ENCODE measurements at places on chromosomes 7 and 10.
A peak's percentile ranks its signal among the peaks of the same experiment; 100 is the strongest.

- DNase-seq, result no peak
Observed at GRCh38 chr7:43460733-43461348, 122.1 kb upstream of the STK17A start.

- DNase-seq, result peak; percentile 47
Observed at GRCh38 chr10:15879058-15879457, 18.8 kb upstream of the MINDY3 start.

DNA sequence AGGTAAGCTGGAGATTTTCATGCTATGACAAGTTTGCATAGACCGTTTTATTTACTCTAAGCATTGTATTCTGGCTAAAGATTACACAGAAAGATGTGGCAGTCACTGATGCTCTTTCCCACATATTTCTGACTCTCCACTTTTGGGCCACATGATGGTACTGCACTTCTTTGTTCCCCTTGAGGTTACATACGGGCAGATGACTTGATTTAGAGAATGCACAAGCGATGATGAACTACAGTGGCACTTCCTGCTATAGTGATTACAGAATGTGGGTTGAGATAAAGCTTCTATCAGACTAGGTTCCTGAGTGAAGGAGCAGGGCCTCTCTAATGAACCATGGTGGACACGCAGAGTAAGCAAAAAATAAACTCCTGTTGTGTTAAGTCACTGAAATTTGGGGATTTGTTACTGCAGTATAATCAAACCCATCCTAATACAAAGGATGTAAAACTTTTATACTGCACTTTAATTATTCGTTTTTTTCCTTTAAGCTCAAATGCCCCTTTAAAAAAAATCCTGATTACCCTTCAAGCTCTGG is 177.9 kb downstream of the TAX1BP1 start:
- peak; percentile 46 for DNase-seq

DNA sequence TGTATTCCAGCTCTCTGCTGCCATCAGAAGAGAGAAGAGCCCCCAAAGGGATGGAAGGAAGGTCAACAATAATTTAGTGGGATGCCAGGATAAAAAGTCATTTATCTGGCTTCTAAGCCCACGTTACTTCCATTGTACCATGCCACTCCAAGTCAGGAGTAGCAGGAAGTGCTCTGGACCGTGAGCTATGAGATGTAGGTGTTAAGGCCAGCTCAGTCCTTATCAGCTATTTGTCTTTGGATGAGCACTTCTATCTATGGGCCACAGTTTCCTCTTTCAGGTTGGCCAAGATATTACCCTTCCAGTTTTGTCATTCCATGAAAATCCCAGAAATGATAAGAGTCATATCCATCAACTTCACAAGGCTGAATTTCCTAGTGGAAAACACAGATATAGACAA is 119.4 kb upstream of the CACUL1 start:
- DNase-seq, result no peak

DNA sequence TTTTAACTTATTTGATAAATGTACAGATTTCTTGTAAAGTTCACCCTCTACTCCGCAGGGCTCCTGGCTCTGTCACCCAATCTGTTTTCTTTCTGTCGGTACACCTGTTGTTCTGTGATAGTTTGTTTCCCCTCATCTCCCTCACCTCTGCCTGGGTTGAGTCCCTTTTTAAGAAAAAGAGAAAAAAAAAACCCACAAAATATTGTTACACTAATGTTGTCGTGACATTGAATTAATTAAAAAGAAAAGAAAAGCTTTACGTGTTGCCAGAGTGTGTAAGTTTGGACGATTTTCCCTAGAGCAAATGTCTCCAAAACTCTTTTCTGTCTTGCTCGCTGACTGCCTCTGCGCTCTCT is 3.4 kb downstream of the HMX3 start:
- no peak for DNase-seq

DNA sequence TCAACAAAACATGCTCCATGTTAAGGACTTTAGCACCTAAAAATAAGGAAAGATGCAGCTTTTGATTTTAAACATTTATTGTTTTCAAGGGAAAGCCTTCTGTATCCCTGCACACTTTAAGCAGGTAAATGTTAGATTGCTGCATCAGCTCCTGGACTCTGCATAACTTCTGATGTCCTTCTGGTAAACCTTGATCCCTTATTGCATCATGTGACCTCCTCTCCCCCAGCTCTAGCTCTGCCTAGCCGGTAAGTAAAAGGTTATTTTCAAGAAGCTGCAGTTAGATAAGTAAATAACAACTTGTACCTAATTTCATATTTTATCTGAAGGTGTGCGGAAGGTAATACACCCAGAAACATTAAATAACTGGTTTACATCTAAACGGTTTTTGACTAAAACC is 37.5 kb downstream of the PDK4 start:
- no peak for DNase-seq

GRCh38 chr7:143413123-143413522 is 4.5 kb upstream of the EPHA1 start:
- DNase-seq, result no peak

DNA sequence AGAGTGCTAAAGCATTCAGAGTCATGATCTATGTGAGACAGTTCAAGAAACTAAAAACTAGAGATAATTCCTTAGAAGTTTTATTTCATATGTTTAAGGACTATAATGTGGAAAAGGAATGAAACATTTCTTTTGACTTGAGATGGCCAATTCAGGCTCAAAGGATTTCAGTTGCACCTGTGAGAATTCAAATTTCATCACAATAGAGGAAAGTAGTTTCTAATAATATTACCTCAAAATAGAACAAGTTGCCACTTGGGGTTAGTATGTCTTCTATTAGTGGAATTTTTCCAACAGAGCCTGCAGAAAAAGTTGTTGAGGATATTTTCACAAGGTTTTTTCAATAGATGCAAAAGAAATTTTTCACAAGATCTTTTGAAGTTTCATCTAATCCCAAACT is 37.4 kb downstream of the TMEM26 start:
- no peak for DNase-seq
